ENCODE measurements at places on chromosomes 11 and 22. TPM values are rescaled to one million over a fixed set of nuclear protein-coding genes. Genes with fewer than 3 reads are reported as not detected.

The MGAT3 gene
- 19.4 TPM for total RNA-seq

The CRACR2B gene
- 17.9 TPM for total RNA-seq

GRCh38 chr22:20238536-20238900, 29.6 kb downstream of the RTN4R start:
- no peak overlapping the region for H3K27ac ChIP-seq
- no peaks in the 10 kb centered on the region for H3K36me3 ChIP-seq
- DNase-seq: peak; percentile 39
- H3K27me3 ChIP-seq: no peaks in the 10 kb centered on the region
- H3K4me3 ChIP-seq: no peak overlapping the region

GRCh38 chr11:77267962-77268361, 33.5 kb downstream of the GDPD4 start:
- H3K36me3 ChIP-seq: no peaks in the 10 kb centered on the region
- no peaks in the 10 kb centered on the region for H3K4me1 ChIP-seq
- H3K4me3 ChIP-seq: no peak overlapping the region
- H3K27me3 ChIP-seq: no peaks in the 10 kb centered on the region

- H3K36me3 ChIP-seq: peaks cover 16% of the 10 kb centered on the region
- H3K4me1 ChIP-seq: no peaks in the 10 kb centered on the region
- H3K4me3 ChIP-seq: no peak overlapping the region
- DNase-seq: no peak
- no peaks in the 10 kb centered on the region for H3K27me3 ChIP-seq
- H3K27ac ChIP-seq: no peak overlapping the region
Observed at GRCh38 chr22:31764785-31765184, 11.0 kb downstream of the DEPDC5 start.
